Panc1 (cell line): ENCODE measurements at places on chromosomes 11 and 22.

GRCh38 chr11:82907371-82907770 lies 5.8 kb downstream of the DDIAS start:
- no peak for DNase-seq
- H3K4me1 ChIP-seq = peaks cover 8% of the 10 kb centered on the region
- no peak overlapping the region for H3K4me3 ChIP-seq
- H3K27me3 ChIP-seq = no peaks in the 10 kb centered on the region
- no peak overlapping the region for H3K27ac ChIP-seq

DNA sequence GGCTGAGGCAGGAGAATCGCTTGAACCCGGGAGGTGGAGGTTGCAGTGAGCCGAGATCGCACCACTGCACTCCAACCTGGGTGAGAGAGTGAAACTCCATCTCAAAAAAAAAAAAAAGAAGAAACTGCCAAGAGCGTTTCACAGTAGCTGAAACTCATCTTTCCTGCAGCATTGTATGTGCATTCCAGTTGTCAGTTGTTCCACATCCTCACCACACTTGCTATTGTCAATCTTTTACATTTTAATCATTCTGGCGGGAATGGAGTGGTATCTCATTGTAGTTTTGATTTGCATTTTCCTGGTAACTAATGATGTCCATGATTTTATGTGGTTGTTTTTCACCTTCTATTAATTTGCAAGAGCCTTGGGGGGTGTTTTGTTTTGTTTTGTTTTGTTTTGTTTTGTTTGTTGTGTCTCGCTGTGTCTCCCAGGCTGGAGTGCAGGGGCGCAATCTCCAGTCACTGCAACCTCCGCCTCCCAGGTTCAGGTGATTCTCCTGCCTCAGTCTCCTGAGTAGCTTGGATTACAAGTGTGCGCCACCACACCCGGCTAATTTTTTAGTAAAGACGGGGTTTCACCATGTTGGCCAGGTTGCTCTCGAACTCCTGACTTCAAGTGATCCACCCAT lies 8.1 kb upstream of the GNB1L start:
- H3K4me3 ChIP-seq = no peak overlapping the region
- no peaks in the 10 kb centered on the region for H3K36me3 ChIP-seq
- H3K4me1 ChIP-seq = no peaks in the 10 kb centered on the region
- H3K27ac ChIP-seq = no peak overlapping the region
- DNase-seq = no peak

GRCh38 chr11:721741-722345 lies 15.8 kb downstream of the EPS8L2 start:
- no peaks in the 10 kb centered on the region for H3K27me3 ChIP-seq
- no peak overlapping the region for H3K27ac ChIP-seq
- H3K4me1 ChIP-seq = peaks cover 12% of the 10 kb centered on the region
- H3K4me3 ChIP-seq = no peak overlapping the region
- peaks cover 5% of the 10 kb centered on the region; the same call in 1 of the 2 replicates for H3K36me3 ChIP-seq

- no peak overlapping the region for H3K4me3 ChIP-seq
- H3K27me3 ChIP-seq = no peaks in the 10 kb centered on the region
- no peaks in the 10 kb centered on the region for H3K36me3 ChIP-seq
- no peak for DNase-seq
Observed at GRCh38 chr11:70193411-70194292, 9.4 kb upstream of the FADD start.

DNA sequence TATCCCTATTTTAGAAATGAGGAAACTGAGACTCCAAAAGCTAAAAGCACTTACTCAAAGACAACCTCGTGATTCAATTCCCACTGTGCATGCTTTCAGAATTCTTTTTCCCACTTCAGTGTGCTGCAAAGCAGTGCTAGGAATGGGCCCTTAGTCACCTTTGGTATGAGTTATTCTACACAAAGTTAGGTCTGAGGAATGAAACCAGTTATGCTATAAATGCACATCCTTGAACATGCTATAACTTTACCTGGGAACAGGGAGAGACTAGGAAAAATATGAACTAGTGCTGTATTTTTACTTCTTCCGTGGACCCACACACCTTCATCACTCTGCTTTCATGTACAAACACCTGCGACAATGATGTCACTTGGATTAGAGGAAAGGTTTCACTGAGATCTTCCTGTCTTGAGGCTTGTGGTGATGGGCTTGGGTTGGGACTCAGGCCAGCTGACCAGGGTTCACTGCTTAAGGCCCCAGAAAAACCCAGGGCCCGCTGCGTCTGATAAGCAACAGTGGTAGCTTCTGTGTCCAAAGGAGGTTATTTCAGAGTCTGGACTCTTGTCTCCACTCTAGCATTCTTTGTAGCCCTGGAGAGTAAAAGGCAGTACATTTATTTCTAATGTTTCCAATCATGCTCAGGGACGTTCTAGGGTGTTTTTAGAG lies 81.6 kb downstream of the ZC3H12C start:
- no peak for DNase-seq
- no peaks in the 10 kb centered on the region for H3K36me3 ChIP-seq
- no peak overlapping the region for H3K27ac ChIP-seq
- no peak overlapping the region for H3K4me3 ChIP-seq
- no peaks in the 10 kb centered on the region; the same call in 1 of the 2 replicates for H3K4me1 ChIP-seq
- no peaks in the 10 kb centered on the region for H3K27me3 ChIP-seq

DNA sequence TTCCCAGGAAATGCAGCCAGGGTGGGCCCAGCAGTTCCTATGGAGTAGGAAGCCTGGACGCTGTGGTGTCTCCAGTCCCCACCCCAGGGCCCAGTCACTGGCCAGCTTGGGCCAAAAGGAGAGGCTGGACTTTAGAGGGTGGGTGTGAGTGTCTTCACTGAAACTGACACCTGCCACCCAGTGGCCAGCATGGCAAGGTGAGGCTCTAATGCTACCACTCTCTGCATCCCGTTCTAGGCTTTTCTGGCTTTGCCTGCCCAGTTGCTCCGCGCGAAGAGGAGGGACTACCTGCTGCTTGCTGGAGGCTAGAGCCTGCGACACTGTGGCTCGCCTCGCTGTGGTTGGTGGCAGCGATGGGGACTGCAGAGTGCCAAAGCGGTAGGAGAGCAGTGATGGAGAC lies 35.4 kb downstream of the C22orf42 start:
- H3K27me3 ChIP-seq = no peaks in the 10 kb centered on the region
- H3K27ac ChIP-seq = no peak overlapping the region
- H3K36me3 ChIP-seq = no peaks in the 10 kb centered on the region
- H3K4me1 ChIP-seq = no peaks in the 10 kb centered on the region
- no peak for DNase-seq
- H3K4me3 ChIP-seq = no peak overlapping the region

- peaks cover 14% of the 10 kb centered on the region; the same call in 1 of the 2 replicates for H3K36me3 ChIP-seq
- peak overlapping the region; percentile 19; the same call in 1 of the 2 replicates for H3K27ac ChIP-seq
- H3K4me1 ChIP-seq = peaks cover 49% of the 10 kb centered on the region
- no peaks in the 10 kb centered on the region for H3K27me3 ChIP-seq
Observed at GRCh38 chr11:2997406-2997805, 5.3 kb upstream of the NAP1L4 start.

- no peaks in the 10 kb centered on the region for H3K36me3 ChIP-seq
- no peak overlapping the region for H3K27ac ChIP-seq
- peak; percentile 30 for DNase-seq
- no peaks in the 10 kb centered on the region for H3K27me3 ChIP-seq
- no peaks in the 10 kb centered on the region for H3K4me1 ChIP-seq
Observed at GRCh38 chr22:40024201-40025061, 29.7 kb downstream of the FAM83F start.

- H3K36me3 ChIP-seq = no peaks in the 10 kb centered on the region
- no peak for DNase-seq
- H3K27ac ChIP-seq = peak overlapping the region; percentile 96
- no peak overlapping the region; the same call in 1 of the 2 replicates for H3K4me3 ChIP-seq
- peaks cover 100% of the 10 kb centered on the region for H3K4me1 ChIP-seq
- H3K27me3 ChIP-seq = no peaks in the 10 kb centered on the region
Observed at GRCh38 chr11:75341612-75342011, 9.8 kb downstream of the ARRB1 start.

DNA sequence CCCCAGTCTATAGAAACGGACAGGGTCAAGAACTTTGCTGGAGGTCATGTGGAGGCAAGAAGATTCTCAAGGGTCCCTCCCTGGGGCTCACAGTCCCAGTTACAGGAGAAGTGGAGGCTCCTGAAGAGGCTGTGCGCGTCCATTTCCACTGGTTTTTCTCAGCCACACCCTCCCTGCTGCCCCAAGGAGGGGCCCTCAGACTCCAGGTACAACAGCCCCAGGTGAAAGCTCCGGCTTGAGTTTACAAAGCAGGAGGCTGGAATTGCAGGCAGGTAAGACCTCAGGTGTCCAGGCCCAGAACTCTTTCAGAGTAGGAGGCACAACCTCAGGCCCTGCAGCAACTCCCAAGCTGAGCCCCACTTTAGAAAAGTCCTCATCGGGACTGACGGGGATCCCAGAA lies 3.1 kb downstream of the SHANK2 start:
- H3K4me1 ChIP-seq = peaks cover 7% of the 10 kb centered on the region
- no peaks in the 10 kb centered on the region; the same call in 1 of the 2 replicates for H3K36me3 ChIP-seq
- peaks cover 12% of the 10 kb centered on the region for H3K27me3 ChIP-seq
- no peak overlapping the region for H3K4me3 ChIP-seq
- DNase-seq = no peak
- H3K27ac ChIP-seq = no peak overlapping the region

GRCh38 chr11:105609832-105610781 lies at the start of gene GRIA4:
GRIA4 (plus strand) TSS chr11:105610073; CDS start chr11:105610998, 925 bp downstream.
- H3K27me3 ChIP-seq = peaks cover 7% of the 10 kb centered on the region; the same call in 1 of the 2 replicates
- no peaks in the 10 kb centered on the region for H3K36me3 ChIP-seq
- peaks cover 8% of the 10 kb centered on the region; the same call in 1 of the 2 replicates for H3K4me1 ChIP-seq
- peak within 1 kb of the TSS; percentile 32 for H3K4me3 ChIP-seq
